ENCODE measurements at places on chromosomes 2 and 18.

DNA sequence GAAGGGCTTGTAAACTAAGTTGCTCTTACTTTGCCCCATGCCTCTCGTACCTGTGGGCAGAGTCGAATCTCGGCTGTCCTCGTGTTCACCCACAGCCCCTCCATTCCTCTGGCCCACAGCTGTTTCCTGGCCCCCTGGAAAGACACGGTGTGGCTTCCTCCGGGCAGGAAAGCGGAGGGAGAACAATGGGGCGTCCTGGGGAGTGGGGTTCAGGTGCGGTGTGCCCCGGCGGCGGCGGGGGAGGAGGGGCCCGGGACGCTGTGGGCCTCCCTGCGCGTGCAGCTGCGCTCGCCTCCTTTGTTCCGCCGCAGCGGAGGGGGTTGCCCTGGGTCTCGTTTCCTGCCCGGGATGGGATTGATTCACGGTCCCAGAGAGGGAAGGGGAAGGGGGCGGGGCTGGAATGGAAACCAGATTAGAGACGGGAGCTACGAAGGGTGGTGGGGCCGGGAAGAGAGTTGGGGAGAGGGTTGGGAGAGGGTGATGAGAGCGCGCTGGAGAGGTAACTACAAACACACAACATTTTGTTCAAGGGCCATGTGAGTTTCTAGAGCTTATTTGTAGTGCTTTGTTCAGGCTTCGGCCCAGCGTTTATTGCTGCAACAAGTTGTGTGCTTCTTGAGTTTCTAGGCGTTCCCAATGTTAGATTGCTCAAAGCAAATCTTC lies 796 bp downstream of the MYO1B start:
- no peak for DNase-seq

- DNase-seq, result no peak
Observed at GRCh38 chr2:133459590-133459989, 108.7 kb downstream of the NCKAP5 start.

GRCh38 chr2:152559008-152559407 lies 158.3 kb downstream of the PRPF40A start:
- no peak for DNase-seq

DNA sequence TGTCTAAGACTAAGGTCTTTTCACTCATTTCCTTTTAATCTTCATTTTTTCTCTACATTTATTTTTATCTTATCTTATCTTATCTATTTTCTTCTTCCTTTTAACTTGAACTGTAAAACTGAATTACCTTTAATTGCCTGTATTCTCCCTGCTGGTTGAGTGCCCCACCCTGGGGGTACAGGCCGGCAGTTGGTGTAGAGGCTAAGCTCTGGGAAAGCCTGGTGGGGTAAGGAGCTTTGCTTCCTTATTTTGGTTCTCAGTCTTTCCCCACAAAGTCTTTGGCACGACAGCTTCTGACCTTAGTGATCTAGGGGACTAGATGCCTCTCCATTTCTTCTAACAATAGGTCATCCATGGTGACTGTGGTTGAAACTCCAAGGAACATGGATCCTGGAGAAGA lies 26.8 kb upstream of the HAAO start:
- DNase-seq, result no peak

DNA sequence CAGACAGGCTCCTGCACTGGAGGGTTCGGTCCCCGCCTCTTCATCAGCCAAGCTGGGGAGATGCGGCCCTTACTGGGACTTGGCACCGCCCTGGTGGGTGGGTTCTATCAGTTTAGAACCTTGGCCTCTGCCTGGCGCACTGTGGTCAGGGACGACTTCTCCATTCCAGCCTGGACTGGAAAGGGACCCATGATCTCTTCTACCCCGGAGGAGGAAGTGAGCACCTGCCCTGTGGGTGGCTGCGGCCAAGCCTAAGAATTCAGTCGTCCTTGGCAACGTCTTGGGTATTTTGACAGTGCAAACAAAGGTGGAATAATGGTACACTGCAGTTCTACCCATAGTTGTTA lies 106.9 kb upstream of the CD302 start:
- DNase-seq, result no peak

GRCh38 chr2:96074156-96074555 lies 39.4 kb upstream of the GPAT2 start:
- no peak for DNase-seq

DNA sequence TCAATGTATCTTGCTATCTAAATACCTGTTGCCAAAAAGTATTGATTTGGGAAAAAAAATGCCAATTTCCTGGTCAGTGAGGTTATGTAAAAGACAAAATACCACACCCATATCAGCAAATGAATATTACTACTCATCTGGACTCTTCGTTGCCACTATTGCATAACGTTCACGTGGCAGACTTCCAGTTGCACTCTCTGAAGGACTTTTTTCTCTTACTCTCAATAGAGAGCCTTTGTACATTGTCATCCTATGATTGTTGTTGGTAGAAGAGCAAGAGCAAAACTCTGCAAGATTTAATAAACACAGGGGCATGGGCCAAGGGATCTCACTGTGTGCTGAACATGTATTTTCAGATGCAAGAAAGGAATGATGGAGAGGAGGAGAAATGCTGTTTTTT lies 689.8 kb downstream of the MBD2 start:
- DNase-seq, result no peak

- DNase-seq, result no peak
Observed at GRCh38 chr2:31992025-31992579, 18.7 kb downstream of the MEMO1 start.

DNA sequence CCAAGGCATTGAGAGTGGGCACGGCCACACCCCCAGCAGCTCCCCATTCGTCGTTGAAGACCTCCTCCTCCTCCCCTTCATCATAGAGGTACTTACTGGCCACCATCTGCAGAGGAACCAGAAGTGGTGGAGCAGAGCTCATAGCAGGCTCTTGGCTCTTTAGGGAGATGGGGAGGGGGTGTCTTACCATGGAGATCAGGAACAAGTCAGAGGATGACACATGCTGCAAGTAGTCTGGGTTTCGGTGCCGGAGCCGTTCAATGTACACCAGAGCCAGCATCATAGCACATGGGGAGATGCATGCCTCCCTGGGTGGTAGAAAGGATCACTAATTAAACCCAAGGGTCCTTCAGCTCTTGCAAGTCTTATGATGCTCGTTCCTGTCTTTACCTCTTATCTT lies 1.9 kb downstream of the CNPPD1 start:
- no peak for DNase-seq

DNA sequence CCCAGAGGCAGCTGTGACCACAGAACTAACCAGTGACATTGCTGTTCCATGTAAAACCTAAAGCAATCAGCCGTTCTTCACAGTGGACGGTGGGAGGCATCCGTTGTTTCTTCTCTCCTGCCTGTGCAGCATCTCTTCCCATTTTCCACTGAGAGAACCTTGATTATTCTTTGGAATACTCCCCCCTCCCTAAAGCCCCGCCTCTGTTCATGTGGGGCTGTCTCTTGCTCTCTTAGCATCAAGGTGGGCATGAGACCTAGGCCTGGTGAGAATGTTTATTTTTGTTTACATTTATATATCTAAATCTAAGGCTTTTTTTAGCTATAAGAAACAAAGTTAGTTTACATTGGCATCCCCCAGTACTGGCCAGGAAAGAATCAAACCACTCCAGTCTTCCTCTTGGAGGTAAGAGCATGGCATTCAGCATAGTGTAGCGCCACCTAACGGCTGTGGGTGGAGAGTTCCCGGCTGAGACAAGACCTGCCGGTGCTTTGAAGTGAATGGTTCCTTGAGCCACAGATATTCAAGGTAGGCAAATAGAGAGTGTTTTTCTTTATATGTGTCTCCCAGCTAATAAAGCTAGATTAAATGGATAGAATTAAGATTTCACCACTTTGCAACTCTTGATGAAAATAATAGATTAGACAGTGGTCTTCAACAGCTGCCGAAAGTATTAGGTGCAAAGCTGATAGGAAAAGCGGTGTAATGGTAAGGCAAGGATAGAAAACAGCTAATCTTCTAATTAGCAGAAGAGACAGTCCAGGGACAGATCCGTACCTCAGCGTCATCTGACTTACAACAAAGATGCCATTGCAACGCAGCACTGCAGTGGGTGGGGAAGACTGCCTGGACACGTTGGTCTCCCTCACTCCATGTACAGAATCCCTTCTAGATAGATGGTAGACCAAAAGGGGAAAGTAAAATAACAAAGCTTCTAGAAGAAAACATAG lies 219.6 kb upstream of the RAB12 start:
- peak; percentile 40 for DNase-seq
